ENCODE measurements at places on chromosomes 7 and 10. TPM values are rescaled to one million over a fixed set of nuclear protein-coding genes. Genes with fewer than 3 reads are reported as not detected.

DNA sequence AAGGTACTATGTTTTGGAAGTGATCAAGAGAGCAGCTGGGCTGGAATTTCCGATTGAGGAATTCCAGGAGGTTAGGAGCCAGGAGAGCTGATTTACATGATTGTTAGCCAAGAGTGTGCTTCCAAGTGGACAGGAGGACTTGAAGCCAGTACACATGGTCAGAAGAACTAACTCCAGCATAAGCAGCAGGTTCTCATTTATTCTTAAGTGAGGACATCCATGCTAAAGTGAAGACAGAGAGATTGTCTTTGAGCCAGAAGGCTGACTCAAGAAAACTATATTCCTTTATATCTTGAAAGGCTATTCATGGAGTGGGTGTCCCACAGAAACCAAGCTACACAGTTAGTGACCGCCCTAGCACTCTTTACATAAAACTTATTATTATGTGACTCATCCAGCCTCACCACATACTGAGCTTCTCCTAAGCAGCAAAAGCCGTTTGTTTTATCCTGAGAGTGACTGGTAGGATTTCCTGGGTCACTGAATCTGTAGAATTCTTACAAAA is 56.7 kb upstream of the SEMA3A start:
- no peak for DNase-seq

GRCh38 chr7:146345251-146345650 is 228.7 kb downstream of the CNTNAP2 start:
- DNase-seq: no peak

DNA sequence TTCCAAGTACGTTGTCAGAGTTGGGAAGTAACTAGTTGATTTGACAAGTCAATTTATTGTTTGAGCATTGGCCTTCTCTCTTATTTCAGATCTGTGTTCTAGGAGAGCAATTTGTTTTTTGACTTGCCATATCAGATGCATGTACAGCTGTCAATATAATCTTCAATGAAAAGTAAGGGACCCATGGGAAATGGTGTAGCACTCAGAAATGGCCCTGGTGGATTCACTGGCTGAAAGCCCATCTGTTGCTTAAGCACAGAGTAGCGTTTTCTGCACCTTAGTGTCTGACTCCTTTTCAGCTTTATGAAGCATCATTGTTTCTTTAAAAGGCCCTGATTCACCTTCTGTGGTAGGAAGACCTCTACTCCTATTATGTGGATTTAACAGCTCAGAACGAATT is 10.2 kb downstream of the GARS1 start:
- DNase-seq: no peak

MYO3A gene
- polyA plus RNA-seq: not detected

STEAP1B gene
- not detected for polyA plus RNA-seq
